ENCODE measurements at places on chromosomes 3 and 15. TPM values are rescaled to one million over a fixed set of nuclear protein-coding genes. Genes with fewer than 3 reads are reported as not detected.

ROPN1 gene
- total RNA-seq, result not detected

ITIH3 gene
- total RNA-seq, result 0.15 TPM

TAMM41 gene
- 26.5 TPM for total RNA-seq

LIPC gene
- not detected for total RNA-seq

CNBP gene
- 341 TPM for total RNA-seq

B3GALNT1 gene
- 0.18 TPM for total RNA-seq

GOLGA6L7 gene
- total RNA-seq, result not detected

NR2E3 gene
- 0.09 TPM for total RNA-seq

SELENOK gene
- total RNA-seq, result 28.0 TPM
